ENCODE measurements at places on chromosomes 16 and 17.
A peak's percentile ranks its signal among the peaks of the same experiment; 100 is the strongest.

DNA sequence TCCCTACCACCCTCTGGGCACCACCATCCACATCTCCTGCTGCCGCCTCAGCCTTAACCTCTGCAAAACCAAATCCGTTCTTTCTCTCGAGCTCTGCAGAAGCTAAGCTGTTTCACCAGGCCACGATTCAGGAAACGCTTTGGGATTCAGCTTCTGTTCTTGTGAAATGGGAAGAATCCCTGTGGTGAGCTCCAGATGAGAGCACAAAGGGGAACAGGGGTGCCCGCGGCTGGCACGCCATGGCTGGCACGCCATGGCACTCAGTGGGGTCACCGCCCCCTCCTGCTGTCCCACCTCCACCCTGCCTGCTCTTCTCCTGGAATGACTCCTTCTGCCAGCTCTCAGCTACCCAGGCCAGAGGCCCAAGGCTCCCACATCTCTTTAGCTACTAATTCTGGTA lies 5.7 kb downstream of the QPRT start:
- no peak for DNase-seq
- H3K4me1 ChIP-seq = peaks cover 20% of the 10 kb centered on the region
- no peaks in the 10 kb centered on the region for H3K27me3 ChIP-seq

GRCh38 chr16:30472328-30472942 lies at the start of gene ITGAL:
ITGAL (plus strand) TSS chr16:30472742; CDS start chr16:30472838, 96 bp downstream.
- H3K4me3 ChIP-seq = peak within 1 kb of the TSS; percentile 100
- DNase-seq = peak; percentile 95
- peaks cover 64% of the 10 kb centered on the region for H3K4me1 ChIP-seq
- no peaks in the 10 kb centered on the region for H3K27me3 ChIP-seq
- H3K36me3 ChIP-seq = peaks cover 54% of the 10 kb centered on the region
- H3K27ac ChIP-seq = peak within 1 kb of the TSS; percentile 96

- DNase-seq = no peak
- no peaks in the 10 kb centered on the region for H3K4me1 ChIP-seq
- no peaks in the 10 kb centered on the region for H3K36me3 ChIP-seq
- H3K27ac ChIP-seq = no peak overlapping the region
These were observed 13.0 kb downstream of the ACTG1 start for GRCh38 chr17:81499601-81499970.

- H3K27me3 ChIP-seq = no peaks in the 10 kb centered on the region
- H3K36me3 ChIP-seq = peaks cover 26% of the 10 kb centered on the region
- peak; percentile 85 for DNase-seq
These were observed 1.4 kb upstream of the KANSL1 start for GRCh38 chr17:46194393-46195216.

GRCh38 chr16:49856672-49857330 lies 889 bp upstream of the ZNF423 start:
- peaks cover 11% of the 10 kb centered on the region for H3K4me1 ChIP-seq
- DNase-seq = no peak
- peak overlapping the region; percentile 48 for H3K4me3 ChIP-seq
- no peak overlapping the region for H3K27ac ChIP-seq

GRCh38 chr17:26792486-26792885 lies 501.4 kb upstream of the WSB1 start:
- no peaks in the 10 kb centered on the region for H3K4me1 ChIP-seq
- no peaks in the 10 kb centered on the region for H3K27me3 ChIP-seq
- no peak overlapping the region for H3K27ac ChIP-seq
- no peak overlapping the region for H3K4me3 ChIP-seq
- no peaks in the 10 kb centered on the region for H3K36me3 ChIP-seq

DNA sequence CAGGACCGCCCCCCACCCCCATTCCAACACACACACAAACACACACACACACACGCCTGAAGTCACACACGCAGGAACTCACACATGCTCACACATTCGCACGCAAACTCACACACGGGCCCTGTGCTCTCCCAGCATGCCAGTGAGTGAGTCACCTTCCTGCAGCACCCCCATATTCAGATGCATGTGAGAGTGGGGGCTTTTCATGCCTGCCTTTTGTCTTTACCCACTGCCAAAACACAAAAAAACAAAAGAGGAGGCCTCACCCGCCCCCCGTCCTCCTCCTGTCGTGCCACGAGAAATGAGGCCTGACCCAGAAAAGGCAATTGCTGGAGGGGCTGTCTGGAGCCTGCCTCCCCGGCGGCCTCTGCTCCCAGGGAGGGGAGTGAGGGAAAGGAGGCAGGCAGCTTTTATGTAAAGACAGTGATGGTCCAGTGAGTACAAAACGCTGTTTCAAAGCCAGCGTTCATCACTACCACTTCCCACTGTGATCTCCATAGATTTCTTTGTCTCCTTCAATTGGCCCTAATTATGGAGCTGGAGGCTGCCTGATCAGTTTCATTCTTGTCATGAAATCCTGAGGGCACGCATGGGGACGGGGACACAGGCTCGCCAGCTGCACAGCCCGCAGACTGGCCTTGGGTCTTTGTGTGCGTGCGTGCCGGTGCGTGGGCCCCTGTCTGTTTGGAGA lies 29.5 kb upstream of the GSE1 start:
- H3K4me1 ChIP-seq = no peaks in the 10 kb centered on the region
- no peak overlapping the region for H3K27ac ChIP-seq
- DNase-seq = no peak

DNA sequence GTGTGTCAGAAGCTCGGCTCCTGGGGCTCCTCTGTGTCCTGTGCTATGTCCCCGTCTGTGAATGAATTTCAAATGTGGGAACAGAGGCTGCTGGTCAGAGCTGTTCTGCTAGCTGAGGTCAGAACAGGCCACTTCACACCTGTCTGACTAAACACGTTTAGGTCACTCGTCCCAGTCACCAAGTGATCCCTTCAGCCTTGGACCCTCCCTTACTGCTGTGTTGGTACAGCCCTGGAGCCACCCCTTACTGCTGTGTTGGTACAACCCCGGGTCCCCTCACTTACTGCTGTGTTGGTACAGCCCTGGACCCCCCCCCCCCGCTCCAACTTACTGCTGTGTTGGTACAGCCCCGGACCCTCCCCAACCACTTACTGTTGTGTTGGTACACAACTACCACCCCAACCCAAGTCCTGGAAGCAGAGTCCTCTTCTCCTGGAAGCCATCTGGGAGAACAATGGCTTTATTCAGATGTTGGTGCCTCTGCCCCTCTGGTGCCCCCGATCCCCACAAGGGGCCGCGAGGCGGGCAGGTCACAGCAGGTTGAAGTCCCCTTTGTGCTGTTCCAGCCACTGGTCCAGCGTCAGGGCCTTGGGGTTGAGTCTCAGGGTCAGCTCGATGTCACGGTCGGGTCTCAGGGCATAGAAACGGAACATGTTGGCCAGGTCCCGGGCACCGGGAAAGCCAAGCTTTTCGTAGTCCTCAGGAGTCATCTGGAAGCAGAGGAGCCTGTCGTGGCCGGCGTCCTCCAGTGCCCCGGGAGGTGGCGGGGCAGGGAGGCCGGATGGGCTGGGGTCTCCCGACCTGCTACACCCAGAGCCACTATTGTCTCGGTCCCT lies 13.0 kb downstream of the NMRAL1 start:
- H3K36me3 ChIP-seq = peaks cover 30% of the 10 kb centered on the region
- no peak for DNase-seq
- H3K27ac ChIP-seq = no peak overlapping the region
- H3K4me3 ChIP-seq = no peak overlapping the region

DNA sequence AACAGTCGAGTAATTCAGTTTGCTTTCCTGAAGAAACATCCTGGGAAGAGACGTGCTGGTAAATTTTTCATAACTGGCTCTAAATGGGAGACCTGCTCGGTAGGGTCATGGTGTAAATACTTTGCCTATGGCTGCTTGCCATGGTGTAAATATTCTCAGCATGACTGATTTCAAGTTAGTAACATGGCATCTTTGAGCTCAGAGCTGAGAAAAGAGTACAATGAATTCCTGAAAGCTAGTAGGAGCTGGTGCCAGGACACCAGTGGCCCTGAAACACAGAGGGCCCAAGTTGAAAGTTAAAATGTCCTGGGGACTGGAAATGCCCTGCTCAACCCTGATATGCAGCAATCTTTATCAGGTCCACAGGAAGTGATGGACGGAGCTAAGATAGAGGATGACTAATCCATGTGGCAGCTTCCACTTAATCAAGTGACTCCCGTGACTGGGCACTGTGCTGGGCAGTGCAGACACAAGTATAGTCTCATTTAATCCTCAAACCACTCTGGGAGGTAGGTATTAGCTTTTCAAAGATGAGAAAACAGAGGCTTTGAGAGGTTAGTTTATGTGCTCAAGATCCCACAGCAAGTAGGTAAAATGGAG lies 130.1 kb upstream of the ADAMTS18 start:
- no peak overlapping the region for H3K27ac ChIP-seq
- no peaks in the 10 kb centered on the region for H3K27me3 ChIP-seq
- H3K36me3 ChIP-seq = no peaks in the 10 kb centered on the region
- no peaks in the 10 kb centered on the region for H3K4me1 ChIP-seq
- no peak for DNase-seq

GRCh38 chr17:17191346-17191792 lies 14.8 kb downstream of the PLD6 start:
- no peak for DNase-seq
- no peak overlapping the region for H3K4me3 ChIP-seq
- peaks cover 3% of the 10 kb centered on the region for H3K36me3 ChIP-seq

DNA sequence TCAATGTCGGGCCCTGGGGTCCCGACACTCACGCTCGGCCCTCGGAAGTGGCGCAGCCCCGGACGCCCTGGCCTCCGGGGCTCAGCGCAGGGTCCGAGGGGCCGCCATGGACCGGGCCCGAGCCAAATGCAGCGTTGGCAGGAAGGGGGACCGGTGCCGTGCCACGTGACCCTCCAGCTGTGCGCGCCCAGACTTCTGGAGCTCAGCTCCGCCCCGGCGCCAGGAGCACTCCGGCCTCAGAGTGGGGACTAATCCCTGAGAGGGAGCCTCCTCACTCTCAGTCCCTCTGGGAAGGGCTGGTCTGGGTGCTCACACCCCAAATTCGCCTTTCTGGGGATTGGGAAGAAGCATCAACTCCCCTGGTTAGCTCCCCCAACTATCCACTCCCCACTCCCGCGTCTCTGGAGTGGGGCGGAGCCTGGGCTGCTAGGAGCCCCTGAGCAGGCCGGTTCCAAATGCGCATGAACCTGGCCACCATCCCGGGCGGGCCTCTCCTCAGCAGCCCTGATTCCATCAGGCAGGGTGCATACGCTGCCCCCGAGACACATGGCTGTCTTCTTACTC lies at the start of gene B3GNT9:
Gene B3GNT9, minus strand, starts transcription at position 166 of the 564 bp plus-strand sequence. CDS start 513 bp downstream, outside the sequence.
- peak within 1 kb of the TSS; percentile 11 for H3K27ac ChIP-seq
- H3K4me3 ChIP-seq = peak within 1 kb of the TSS; percentile 62
- peaks cover 22% of the 10 kb centered on the region for H3K36me3 ChIP-seq
- H3K27me3 ChIP-seq = no peaks in the 10 kb centered on the region

DNA sequence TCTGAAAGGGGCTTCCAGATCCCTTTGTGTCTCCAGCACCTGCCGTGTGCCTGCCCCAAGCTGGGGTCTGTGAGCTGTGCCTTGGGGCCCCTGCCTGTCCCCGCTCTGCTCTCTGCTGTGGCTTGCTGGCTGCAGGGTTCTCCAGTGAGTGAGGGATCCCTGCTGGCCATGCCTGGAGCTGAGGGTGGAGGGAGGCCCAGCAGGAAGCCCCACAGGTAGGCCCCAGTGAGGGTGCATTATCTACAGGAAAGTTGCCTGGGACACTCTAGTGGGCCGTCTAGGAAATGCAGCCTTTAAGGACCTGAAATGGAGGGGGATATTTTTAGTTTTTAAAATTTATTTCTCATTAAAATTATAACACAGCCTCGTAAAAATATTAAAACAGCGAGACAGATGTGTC lies 50.9 kb downstream of the JPH3 start:
- no peaks in the 10 kb centered on the region for H3K36me3 ChIP-seq
- no peak overlapping the region for H3K27ac ChIP-seq

DNA sequence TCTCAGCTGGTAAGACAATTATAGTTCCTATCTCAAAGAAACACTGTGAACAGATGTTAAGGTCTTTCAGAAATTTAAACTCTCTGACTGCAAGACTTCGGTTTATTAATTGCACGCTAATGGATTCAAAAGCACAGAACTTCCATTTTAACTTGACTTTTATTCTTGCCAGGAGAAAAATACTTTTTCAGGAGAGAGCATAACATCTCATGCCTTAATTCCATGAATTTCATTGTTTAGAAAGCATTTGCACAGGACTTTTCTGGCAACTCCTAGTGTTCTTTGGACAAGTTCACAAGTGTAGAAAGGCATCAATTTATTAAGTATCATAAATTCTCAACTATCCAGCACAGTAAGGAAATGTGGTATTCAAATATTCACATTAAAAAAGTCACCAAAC lies 22.4 kb downstream of the STX8 start:
- no peak for DNase-seq
- no peaks in the 10 kb centered on the region for H3K27me3 ChIP-seq
- H3K4me3 ChIP-seq = no peak overlapping the region
- no peak overlapping the region for H3K27ac ChIP-seq

- no peak for DNase-seq
- no peak within 1 kb of the TSS for H3K4me3 ChIP-seq
- H3K4me1 ChIP-seq = peaks cover 11% of the 10 kb centered on the region
- peaks cover 66% of the 10 kb centered on the region for H3K27me3 ChIP-seq
These were observed at the start of gene CCL13 for GRCh38 chr17:34356194-34356593. CCL13 (plus strand) TSS chr17:34356480; CDS start chr17:34356527, 47 bp downstream.

- H3K4me1 ChIP-seq = peaks cover 2% of the 10 kb centered on the region
- H3K36me3 ChIP-seq = no peaks in the 10 kb centered on the region
- no peak overlapping the region for H3K4me3 ChIP-seq
- H3K27me3 ChIP-seq = peaks cover 16% of the 10 kb centered on the region
- H3K27ac ChIP-seq = no peak overlapping the region
These were observed 17.9 kb downstream of the NGFR start for GRCh38 chr17:49513044-49513395.

DNA sequence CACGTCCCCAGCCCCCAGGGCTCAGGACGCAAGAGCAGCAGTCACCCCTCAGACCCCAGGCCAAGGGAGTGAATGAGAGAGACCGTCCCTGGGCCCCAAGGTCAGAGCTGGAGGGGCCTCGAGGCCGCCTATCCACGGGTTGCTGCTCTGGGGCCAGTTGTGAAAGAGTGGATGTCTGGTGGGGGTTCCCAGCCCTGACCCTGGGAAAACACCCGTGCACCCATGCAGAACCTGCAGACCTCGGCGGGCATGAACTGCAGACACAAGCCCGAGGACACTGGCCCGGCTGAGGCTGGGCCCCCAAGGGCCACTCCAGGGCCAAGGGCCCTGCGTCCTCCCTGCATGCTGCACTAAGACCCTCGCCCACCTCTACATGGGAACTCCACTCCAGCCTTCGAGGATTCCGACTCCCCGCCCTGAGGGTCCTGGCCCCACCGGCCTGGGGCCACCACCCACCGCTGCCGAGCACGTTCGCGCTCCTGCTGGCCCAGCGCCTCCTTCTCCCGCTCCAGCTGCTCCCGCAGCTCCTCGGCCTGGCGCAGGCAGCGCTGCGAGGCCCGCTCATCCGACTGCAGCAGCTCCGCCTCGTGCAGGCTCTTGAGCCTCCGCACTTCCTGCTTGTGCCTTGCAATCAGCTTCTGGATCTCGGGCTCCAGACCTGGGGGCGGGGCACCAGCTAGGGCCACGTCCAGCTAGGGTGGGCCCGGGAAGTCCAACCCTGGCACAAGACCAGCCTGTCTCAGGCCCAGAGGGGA lies 27.6 kb upstream of the AATK start:
- DNase-seq = no peak
- H3K27me3 ChIP-seq = no peaks in the 10 kb centered on the region
- H3K36me3 ChIP-seq = no peaks in the 10 kb centered on the region
- H3K4me1 ChIP-seq = no peaks in the 10 kb centered on the region
- H3K27ac ChIP-seq = no peak overlapping the region
- no peak overlapping the region for H3K4me3 ChIP-seq

- no peaks in the 10 kb centered on the region for H3K36me3 ChIP-seq
- DNase-seq = no peak
- peaks cover 25% of the 10 kb centered on the region for H3K27me3 ChIP-seq
- H3K4me1 ChIP-seq = no peaks in the 10 kb centered on the region
- H3K27ac ChIP-seq = no peak overlapping the region
These were observed 28.9 kb downstream of the BEAN1 start for GRCh38 chr16:66455970-66456369.

GRCh38 chr17:82212331-82213250 lies at the start of gene CCDC57:
CCDC57 (minus strand) TSS chr17:82212842; CDS start chr17:82201944, 10,898 bp downstream.
- peaks cover 2% of the 10 kb centered on the region for H3K36me3 ChIP-seq
- no peaks in the 10 kb centered on the region for H3K27me3 ChIP-seq
- peak within 1 kb of the TSS; percentile 76 for H3K4me3 ChIP-seq
- DNase-seq = peak; percentile 86
